NCI-H460 (cell line): ENCODE measurements at places on chromosomes 1 and 21. TPM values are rescaled to one million over a fixed set of nuclear protein-coding genes. Genes with fewer than 3 reads are reported as not detected.

- no peak for DNase-seq
These were observed 116.9 kb downstream of the KCNK1 start for GRCh38 chr1:233730809-233731208.

GRCh38 chr1:202233804-202234203 is 40.2 kb downstream of the LGR6 start:
- DNase-seq: no peak

DNA sequence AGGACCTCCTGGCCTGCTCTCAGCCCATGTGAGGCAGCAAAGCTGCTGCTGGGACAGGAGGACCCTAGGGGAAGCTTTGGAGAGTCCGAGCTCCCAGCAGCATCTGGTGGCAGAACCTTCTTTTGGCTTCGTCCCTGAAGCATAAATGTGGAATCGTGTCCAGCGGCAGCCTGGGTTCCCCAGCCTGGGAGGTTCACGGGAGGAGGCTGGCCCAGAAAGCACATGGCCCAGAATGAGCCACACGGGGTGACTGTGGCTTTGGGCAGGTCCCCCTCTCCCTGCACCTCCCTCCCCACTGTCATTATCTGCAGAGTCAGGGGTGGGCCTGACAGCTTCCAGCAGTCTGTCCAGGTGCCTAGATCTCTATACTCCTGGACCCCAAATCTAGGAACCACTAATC is 318.1 kb upstream of the VAMP3 start:
- DNase-seq: no peak

DNA sequence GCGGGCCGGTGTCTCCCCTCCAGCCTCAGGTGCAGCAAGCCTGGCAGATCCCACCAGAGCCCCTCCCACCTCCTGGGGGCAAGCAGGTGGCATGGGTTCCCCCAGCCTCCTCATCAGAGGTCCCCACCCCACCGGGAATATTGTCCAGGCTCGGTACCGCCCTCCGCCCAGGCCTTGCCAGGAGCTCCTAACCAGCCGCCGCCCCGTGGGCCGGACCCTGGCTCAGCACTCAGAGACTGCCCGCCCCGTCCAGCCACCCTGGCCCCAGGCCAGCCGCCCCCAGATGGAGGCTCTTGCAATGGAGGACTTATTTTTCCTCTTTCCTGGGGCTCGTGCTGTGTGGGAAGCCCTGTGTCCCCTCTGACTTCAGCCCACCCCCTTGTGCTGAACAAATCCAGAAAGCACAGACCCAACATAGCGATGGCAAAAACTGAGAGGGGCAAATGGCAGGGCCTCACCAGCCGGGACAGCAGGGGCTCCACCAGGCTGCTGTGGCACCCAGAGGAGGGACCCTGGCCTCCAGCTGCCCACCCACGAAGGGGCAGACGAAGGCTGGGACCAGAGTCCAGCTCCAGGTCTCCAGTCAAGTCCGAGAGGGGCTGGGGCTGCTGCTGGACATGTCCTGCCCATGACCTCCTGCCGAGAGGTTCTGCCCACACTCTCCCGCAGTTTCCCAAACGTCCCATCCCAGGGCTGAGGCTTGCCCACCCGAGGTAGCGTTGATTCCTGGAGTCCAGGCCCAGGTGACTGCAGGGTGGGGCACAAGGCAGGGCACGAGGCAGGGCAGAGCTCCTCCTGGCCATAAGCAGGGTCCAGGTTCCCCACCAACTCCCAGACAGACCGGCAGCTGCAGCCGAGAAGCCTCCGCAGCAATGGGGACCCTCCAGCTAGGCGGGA is 7.5 kb downstream of the MEGF6 start:
- no peak for DNase-seq

- DNase-seq: no peak
These were observed 428.2 kb downstream of the MRPL39 start for GRCh38 chr21:25179116-25179515.

Gene CFHR2
- not detected in 2 replicates for total RNA-seq

- DNase-seq: no peak
These were observed 373.4 kb downstream of the NEGR1 start for GRCh38 chr1:71908871-71909390.

DNA sequence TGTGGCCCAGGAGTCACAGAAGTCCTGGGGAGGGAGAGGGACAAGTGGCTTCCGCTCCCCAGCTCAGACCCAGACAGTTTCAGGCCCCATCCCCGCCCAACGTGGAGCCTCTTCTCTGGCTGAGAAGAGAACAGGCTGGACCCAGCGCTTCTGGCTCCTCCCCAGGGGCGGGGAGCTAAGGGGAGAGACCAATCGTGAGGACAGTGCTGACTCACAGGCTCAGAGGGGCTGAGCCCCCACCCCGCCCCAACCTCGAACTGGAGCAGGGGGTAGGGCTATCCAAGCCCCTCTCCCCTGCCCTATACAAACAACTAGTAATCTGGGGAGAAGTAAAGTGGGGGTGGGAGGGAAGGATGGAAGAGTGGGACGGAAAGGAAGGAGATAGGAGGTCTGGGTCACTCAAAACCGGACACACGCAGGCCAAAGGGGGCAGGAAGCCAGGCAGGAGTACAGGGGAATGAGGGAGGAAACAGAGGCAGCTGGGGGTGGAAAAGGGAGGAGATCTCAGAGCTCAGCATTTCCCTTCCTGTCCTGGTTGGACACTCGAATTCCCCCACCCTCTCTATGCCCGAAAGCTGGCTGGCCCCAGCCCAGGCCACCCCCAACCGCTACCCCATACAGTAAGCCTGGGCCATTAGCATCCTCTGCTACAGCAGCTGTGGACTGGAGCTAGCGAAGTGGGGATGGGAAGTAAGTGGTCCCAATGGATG is at the start of gene SHC1:
Gene SHC1, minus strand, starts transcription at position 117 of the 710 bp plus-strand sequence. CDS start 221 bp downstream, outside the sequence.
- peak; percentile 98 for DNase-seq

DNA sequence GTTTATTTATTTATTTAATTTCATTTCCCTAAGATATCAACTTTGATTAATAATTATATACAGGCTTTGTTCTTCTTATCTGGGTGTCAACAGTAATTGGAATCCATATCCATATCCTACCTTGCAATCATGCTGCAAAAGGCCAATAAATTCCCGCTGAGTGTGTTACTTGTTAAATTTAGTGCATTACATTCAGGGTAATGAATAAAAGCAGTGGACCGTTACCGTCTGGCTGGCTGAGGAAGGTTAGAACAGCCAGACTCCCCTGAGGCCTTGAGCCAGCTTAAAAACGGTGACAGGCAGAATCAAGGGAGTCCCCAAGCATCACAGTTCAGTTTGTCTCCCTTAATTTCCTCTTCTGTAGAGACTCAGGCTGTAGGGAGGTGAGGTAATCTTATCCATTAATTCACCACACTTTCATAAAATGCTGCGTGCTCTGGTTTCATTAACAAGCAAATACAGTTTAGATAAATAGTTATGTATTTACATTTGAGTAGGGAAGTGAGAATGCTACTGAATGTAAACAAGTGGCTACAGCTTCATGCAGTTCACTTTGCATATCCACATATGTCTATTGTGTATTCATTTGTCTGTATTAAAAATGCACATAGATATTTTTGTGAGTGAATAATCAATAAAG is 888.2 kb upstream of the CXADR start:
- DNase-seq: no peak

DNA sequence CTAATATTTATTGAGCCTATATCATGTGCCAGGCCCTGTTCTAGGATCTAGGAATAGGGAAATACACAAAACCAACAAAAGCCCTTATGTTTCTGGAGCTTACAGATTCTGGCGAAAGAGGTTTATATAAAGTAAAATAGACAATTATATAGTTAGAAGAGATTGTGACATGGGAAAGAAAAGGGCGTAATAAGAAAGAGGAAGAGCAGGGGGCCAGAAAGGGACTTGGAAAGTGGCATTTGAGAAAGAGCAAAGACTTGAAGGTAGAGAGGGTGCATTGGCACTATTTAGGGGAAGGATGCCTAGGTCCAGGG is 322.5 kb upstream of the FAM78B start:
- DNase-seq: no peak

Gene MYOM3
- 3.1 and 3.4 TPM in 2 replicates for total RNA-seq

GRCh38 chr21:42446531-42446930 is 42.8 kb downstream of the UBASH3A start:
- DNase-seq: no peak

DNA sequence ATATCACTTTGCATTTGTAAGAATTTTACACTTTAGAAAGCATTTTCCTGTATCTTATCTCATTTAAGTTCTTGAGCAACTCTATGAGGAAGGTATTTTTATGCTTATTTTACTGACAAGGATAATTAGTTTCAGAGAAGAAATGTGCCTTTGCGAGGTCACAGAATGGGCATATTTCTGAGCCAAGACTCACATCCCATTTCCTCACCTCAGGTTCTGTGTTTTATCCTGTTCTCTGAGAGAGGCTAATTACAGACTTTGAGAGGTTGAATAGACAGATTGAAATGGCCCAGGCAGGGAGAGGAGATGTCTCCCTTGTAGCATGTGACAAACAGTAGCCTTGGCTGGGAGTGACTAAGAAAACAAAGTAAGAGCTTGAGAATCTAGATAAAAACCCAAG is 39.1 kb upstream of the ZC3H11B start:
- DNase-seq: no peak

- DNase-seq: no peak
These were observed 1.6 kb downstream of the MFAP2 start for GRCh38 chr1:16978567-16979474.

Gene MANEAL
- total RNA-seq: 3.4 and 3.7 TPM in 2 replicates

Gene PGLYRP3
- not detected in 2 replicates for total RNA-seq

- no peak for DNase-seq
These were observed 22.0 kb downstream of the PARS2 start for GRCh38 chr1:54742282-54742681.

- DNase-seq: no peak
These were observed 221.9 kb downstream of the TNR start for GRCh38 chr1:175521249-175522040.

DNA sequence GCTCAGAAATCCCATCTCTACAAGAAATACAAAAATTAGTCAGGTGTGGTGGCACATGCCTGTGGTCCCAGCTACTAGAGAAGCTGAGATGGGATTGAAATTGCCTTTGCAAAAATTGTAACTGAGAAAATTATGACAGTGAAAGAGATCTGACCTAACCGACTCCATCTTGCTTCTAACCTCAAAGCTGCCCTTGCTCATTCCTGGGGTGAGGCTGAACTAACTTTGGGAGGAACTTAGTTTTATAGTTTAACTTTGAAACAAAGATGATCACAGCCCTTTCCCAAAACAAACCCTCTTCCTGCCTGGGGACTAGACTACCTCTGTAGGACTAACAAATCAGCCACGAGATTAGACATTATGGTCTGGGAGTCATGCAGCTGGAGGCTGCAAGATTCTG is 33.8 kb upstream of the ERO1B start:
- DNase-seq: no peak

Gene FMN2
- 6.4 and 7.5 TPM in 2 replicates for total RNA-seq

DNA sequence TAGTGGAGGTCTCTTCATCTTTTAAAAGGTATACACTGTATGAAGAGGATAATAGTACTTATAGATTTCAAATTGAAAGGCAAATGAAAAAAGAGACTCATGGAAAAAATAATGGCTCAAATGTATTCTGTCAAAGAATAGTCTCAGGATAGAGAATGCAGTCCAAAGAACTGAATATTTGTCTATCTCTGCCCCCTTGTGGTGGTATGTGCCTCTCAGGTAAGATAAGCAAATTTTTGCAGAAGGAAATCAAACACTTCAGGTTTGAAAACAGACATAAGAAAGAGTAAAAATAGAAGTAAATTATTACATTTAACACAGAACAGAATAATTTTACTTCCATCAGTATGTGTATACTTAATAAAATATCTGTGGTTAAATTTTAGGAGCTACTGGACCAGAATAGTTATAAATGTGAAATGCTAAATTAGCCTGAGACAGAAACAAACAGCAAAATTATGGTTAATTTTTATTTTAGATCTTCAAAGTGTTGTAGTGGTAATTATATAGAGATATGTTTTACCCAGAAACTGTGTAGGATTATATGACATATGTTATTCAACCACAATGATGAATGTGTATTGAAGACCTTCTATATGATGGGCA is 164.4 kb upstream of the PALMD start:
- DNase-seq: peak; percentile 43

Gene FAM163A
- total RNA-seq: 0.12 and 0.17 TPM in 2 replicates

GRCh38 chr1:202145068-202145743 is 669 bp upstream of the ARL8A start:
- DNase-seq: no peak

Gene WDR64
- total RNA-seq: not detected in 2 replicates

Gene ARMH1
- 0.62 TPM in 1 of 2 replicates, not detected in the other for total RNA-seq

DNA sequence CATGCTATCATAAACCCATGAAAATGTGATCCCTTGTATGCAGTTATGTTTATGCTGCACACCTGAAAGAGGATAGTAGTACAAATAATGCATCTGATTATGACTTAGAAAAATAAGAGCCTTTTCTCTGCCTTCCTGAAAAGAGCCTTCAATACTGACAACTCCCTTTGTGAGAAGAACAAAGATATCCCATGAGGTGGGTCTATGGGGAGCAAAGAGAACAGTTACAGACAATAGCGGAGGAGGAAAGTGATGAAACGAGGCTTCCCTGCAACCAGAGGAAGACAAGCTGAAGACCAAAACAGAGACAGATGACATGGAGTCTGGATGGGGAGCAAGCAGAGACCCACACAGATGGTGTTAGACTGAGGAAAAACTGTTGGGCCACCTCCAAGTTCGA is 598.3 kb upstream of the PLXNA2 start:
- no peak for DNase-seq

DNA sequence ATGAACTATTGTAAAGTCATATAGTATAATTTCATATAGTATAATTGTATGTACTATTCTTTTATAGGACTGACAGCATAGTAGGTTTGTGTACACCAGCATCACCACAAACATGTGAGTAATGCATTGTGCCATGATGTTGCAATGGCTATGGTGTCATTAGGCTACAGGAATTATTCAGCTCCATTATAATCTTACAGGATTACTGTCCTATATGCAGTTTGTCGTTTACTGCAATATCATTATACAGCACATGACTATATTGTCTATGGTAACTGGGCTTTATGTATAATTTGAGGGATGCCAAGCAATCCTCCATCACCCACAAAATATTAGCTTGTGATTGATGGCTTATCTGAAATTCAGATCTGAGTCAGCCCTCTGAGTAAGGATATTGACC is 54.2 kb upstream of the PBX1 start:
- no peak for DNase-seq

GRCh38 chr21:45643021-45643980 is at the start of gene PCBP3:
Gene PCBP3, plus strand, starts transcription at chr21:45643725. Its CDS starts 206,361 bp downstream, at chr21:45850086.
- DNase-seq: peak; percentile 95

DNA sequence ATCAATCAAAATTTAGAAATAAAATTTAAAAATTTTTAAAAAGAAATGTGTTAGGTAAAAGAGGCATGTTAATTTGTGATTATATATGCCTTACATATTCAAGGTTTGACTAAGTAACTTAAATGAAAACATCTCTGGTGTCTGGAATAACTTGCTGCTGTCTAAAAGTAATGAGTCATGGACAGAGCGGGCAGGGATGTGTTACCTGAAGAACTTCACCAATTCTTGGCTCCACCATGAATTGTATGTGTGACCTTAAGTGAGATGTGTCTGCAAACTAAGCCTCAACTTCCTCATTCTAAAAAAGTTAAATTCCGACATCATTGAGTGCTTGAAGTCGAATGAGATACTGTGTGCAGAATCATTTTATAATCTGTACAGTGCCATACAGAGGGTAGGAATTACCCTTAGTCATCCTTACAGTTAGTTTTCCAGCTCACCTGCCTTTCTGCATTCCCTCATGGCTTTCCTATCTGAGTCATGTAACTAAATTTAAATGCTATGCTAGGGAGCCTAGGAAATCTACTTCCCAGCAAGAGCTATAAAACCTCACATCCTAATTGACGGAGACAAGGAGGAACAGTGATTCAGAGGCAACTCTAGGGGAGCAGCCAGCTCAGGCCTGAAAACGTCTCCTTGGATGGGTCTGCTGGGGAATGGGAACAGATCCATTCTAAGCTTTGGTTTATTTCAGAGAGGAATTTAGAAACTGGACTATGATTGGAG is 100.7 kb upstream of the TSPAN2 start:
- peak; percentile 64 for DNase-seq
